ENCODE measurements at places on chromosomes 6 and 20.

- DNase-seq = no peak
These were observed 102.2 kb downstream of the SYCP2 start for GRCh38 chr20:59831024-59831915.

- DNase-seq = no peak
These were observed 32.8 kb downstream of the CYP21A2 start for GRCh38 chr6:32070814-32071543.

- no peak for DNase-seq
These were observed 36.8 kb upstream of the SMIM29 start for GRCh38 chr6:34285448-34286164.

- DNase-seq = no peak
These were observed 435.0 kb downstream of the PTPRT start for GRCh38 chr20:42754706-42755105.

Measured in stimulated activated CD8-positive, alpha-beta memory T cell treated with anti-CD3 and anti-CD28 coated beads, Interleukin-15, amount 100 ng/mL, for 48 hours (primary cell).